ENCODE measurements at places on chromosomes 4 and X. TPM values are rescaled to one million over a fixed set of nuclear protein-coding genes. Genes with fewer than 3 reads are reported as not detected.
A peak's percentile ranks its signal among the peaks of the same experiment; 100 is the strongest.

- no peak overlapping the region for H3K4me3 ChIP-seq
- H3K27me3 ChIP-seq: no peaks in the 10 kb centered on the region
- no peaks in the 10 kb centered on the region for H3K4me1 ChIP-seq
- DNase-seq: no peak
- peaks cover 36% of the 10 kb centered on the region for H3K36me3 ChIP-seq
- no peak overlapping the region for H3K27ac ChIP-seq
These were observed 28.3 kb downstream of the NBDY start for GRCh38 chrX:56757327-56757726.

DNA sequence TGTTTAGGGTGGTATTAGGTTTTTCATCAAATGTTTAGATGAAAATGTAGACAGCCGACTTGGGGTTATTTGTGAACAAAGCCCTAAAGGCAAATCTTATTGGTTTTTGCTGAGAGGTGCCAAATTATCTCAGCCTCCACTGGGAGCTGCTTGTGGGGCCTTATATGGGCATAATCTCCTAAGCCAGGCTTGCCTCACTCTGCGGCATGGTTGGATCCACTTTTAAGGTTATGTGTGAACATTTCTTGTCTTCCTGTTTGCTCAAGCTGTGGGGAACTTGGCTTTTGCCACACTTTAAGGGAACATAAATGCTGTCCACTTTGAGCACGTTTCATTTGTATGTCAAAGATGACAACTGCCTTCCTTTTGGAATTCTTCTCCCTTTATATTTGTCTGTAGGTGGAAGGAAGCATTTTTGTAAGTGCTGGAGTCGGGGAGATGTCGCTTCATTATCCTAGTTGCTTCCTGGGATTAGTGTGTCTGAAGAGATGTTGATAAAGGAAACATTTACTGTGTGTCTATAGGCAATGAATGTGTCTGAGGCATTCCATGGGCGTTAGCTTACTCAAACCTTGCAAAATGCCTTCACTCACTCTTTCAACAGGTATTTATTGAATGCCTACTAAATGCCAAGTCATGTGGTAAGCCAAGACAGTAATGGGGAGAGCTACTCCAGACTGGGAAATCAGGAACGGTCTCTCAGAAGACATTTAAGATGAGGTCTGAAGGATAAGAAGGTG is 78.3 kb downstream of the SLC9A6 start:
- H3K27ac ChIP-seq: no peak overlapping the region
- no peaks in the 10 kb centered on the region for H3K36me3 ChIP-seq
- no peak overlapping the region for H3K4me3 ChIP-seq
- H3K4me1 ChIP-seq: no peaks in the 10 kb centered on the region
- DNase-seq: no peak
- no peaks in the 10 kb centered on the region for H3K27me3 ChIP-seq

- H3K4me1 ChIP-seq: no peaks in the 10 kb centered on the region
- peak overlapping the region; percentile 98 for H3K4me3 ChIP-seq
- peak; percentile 73 for DNase-seq
These were observed 743 bp downstream of the ANTXR2 start for GRCh38 chr4:80072228-80072743.

GRCh38 chr4:80053140-80053910 is 19.7 kb downstream of the ANTXR2 start:
- no peaks in the 10 kb centered on the region for H3K36me3 ChIP-seq
- no peak for DNase-seq
- H3K27me3 ChIP-seq: no peaks in the 10 kb centered on the region
- H3K27ac ChIP-seq: no peak overlapping the region
- H3K4me1 ChIP-seq: peaks cover 8% of the 10 kb centered on the region
- H3K4me3 ChIP-seq: no peak overlapping the region

DNA sequence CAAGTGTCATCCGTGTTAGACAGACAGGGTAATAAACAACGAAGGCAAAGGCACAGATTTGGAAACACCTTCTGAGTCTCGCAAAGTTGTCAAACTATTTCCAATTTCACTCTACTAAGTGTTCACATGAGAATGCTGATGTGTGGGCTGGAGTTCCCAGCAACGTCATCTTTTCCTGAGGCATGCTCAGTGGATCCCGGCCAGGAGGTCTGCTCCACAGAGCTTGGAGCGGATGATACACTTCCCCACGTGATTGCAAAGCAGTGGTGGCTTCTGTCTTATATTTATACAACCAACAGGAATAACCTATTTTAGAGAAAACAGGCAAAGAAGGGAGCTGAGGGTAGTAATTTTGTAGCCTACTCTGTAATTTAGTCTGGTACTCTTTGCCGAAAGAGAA is 40.1 kb upstream of the PDK3 start:
- H3K4me3 ChIP-seq: no peak overlapping the region
- H3K36me3 ChIP-seq: peaks cover 10% of the 10 kb centered on the region
- no peaks in the 10 kb centered on the region for H3K27me3 ChIP-seq
- no peaks in the 10 kb centered on the region for H3K4me1 ChIP-seq
- H3K27ac ChIP-seq: no peak overlapping the region

- H3K27ac ChIP-seq: no peak overlapping the region
- peaks cover 7% of the 10 kb centered on the region for H3K36me3 ChIP-seq
- no peaks in the 10 kb centered on the region for H3K4me1 ChIP-seq
- H3K4me3 ChIP-seq: peak overlapping the region; percentile 10
- no peaks in the 10 kb centered on the region for H3K27me3 ChIP-seq
These were observed 758 bp downstream of the IQSEC2 start for GRCh38 chrX:53280331-53281320.

- peaks cover 10% of the 10 kb centered on the region for H3K4me1 ChIP-seq
- DNase-seq: no peak
- H3K4me3 ChIP-seq: no peak overlapping the region
These were observed 22.1 kb upstream of the SCOC start for GRCh38 chr4:140351093-140352075.

DNA sequence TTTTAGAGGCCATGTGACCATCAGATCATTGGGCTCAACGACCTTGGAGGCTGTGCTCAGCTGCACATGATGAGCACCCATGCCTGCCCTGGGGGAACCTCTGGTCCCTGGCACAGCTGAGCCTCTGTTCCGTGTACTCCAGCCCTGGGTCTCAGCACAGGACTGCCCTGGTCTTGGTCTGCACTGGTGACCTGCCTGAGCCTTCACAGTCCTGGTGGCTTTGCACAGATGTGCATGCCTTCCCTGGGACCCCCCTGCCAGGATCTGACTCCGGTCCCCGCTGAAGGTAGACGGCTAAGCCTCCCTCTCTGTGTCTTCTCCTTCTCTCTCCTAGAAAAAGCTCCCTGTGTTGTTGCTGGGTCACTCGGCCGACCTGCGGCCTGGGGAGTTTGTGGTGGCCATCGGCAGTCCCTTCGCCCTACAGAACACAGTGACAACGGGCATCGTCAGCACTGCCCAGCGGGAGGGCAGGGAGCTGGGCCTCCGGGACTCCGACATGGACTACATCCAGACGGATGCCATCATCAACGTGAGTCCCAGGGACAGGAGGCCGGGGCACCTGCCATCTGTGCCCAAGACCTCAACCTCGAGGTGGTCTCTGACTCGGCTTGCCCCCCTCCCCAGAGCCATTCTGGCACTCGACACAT is 21.6 kb downstream of the HTRA3 start:
- no peak for DNase-seq
- H3K4me3 ChIP-seq: no peak overlapping the region
- H3K36me3 ChIP-seq: peaks cover 4% of the 10 kb centered on the region

DNA sequence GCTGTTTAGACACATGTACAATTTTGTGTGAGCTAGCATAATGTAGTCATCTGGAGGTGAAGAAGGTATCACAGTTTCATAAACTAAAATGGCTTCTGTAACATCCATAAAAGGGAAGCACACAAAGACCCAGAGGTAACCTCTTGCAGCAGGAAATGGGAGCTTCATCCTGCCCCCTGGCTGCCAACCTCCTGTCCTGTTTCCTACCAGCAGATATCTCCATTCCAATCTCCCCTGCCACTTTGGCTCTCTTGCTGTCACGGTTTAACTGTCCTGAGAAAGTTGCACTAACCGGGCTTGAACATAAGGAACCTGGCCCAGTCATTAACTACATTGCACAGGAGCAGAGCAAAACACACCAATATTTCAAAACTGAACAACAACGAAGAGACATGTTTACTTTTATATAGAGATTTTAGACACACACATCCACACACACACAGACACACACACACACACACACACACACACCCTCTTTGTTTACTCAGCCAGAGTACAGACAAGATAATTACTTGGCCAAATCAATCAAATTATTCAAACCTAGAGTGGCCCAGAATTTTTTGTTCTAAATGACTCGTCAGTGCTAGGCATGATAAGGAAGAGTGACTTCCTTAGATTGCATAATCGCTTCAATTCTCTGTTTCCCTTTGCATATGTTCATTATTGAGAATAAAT is 24.2 kb downstream of the MID2 start:
- DNase-seq: peak; percentile 54
- H3K4me3 ChIP-seq: no peak overlapping the region
- H3K4me1 ChIP-seq: peaks cover 4% of the 10 kb centered on the region
- no peaks in the 10 kb centered on the region for H3K36me3 ChIP-seq
- H3K27ac ChIP-seq: no peak overlapping the region
- H3K27me3 ChIP-seq: no peaks in the 10 kb centered on the region

DNA sequence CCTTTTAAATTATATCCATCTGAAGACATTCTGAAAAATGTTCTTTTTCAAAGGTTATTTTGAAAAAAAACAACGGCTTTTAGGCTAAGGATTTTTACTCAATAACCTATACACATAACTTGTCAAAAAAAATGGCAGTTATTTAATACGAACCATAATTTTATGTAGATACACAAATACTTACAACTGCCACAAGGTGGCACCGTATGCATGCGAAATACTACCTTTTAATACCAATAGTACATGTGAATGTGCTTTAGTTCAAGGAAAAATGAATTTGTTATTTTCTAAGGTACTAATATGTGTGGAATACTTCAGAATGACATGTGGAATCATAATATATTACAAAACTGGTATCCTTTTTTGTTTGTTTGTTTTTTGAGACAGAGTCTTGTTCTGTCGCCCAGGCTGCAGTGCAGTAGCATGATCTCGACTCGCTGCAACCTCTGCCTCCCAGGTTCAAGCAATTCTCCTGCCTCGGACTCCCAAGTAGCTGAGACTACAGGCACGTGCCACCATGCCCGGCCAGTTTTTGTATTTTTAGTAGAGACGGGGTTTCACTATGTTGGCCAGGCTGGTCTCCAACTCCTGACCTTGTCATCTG is 4.6 kb upstream of the MAD2L1 start:
- H3K36me3 ChIP-seq: no peaks in the 10 kb centered on the region
- no peak overlapping the region for H3K4me3 ChIP-seq
- DNase-seq: no peak
- peaks cover 4% of the 10 kb centered on the region for H3K4me1 ChIP-seq

GRCh38 chr4:77881460-77882295 is 19.0 kb downstream of the MRPL1 start:
- no peaks in the 10 kb centered on the region for H3K27me3 ChIP-seq
- DNase-seq: no peak
- no peak overlapping the region for H3K27ac ChIP-seq
- H3K4me3 ChIP-seq: no peak overlapping the region
- no peaks in the 10 kb centered on the region for H3K4me1 ChIP-seq

DNA sequence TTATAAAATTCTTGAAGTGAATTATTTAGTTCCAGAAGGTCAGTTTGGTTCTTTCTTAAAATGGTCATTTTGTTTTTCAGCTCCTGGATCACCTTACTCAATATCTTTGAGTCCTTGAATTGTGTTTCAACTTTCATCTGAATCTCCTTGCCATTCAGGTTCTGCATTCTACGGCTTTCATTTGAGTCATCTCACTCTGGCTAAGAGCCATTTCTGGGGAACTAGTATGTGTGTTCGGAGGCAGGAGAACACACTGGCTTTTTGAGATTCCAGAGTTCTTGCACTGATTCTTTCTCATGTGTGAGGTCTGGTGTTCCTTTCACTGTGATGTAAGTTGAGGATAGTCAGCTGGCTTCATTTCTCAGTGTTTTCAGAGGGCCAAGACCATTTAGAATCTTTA is 708.4 kb upstream of the FRG1 start:
- H3K27ac ChIP-seq: no peak overlapping the region
- no peaks in the 10 kb centered on the region for H3K4me1 ChIP-seq
- H3K4me3 ChIP-seq: no peak overlapping the region
- H3K36me3 ChIP-seq: peaks cover 3% of the 10 kb centered on the region
- H3K27me3 ChIP-seq: no peaks in the 10 kb centered on the region

DNA sequence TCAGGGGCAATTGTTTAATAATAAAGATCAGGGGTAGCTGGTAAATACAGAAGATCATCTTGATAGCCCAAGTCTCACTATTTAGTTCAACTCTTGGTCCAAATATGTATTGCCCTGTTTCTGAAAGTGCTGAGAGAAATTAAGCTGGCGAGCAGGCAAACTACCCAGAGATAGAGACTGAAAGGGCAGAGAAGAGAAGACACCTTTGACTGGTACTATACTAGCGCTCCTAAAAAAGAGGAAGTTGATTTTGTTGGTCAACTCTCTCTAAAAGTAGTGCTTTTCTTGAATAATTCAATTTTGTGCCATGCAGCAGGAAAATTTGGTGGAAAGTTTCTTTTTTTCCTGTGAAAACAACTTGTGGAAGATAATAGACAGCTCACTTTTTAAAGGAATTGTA is 64.0 kb downstream of the IGSF1 start:
- no peak overlapping the region for H3K27ac ChIP-seq
- no peak overlapping the region for H3K4me3 ChIP-seq
- DNase-seq: no peak
- no peaks in the 10 kb centered on the region for H3K4me1 ChIP-seq
- H3K36me3 ChIP-seq: no peaks in the 10 kb centered on the region
- H3K27me3 ChIP-seq: no peaks in the 10 kb centered on the region

- H3K4me3 ChIP-seq: no peak overlapping the region
- no peaks in the 10 kb centered on the region for H3K27me3 ChIP-seq
- no peak overlapping the region for H3K27ac ChIP-seq
- no peaks in the 10 kb centered on the region for H3K4me1 ChIP-seq
- DNase-seq: no peak
- peaks cover 2% of the 10 kb centered on the region for H3K36me3 ChIP-seq
These were observed 13.3 kb downstream of the CETN2 start for GRCh38 chrX:152817078-152817764.

- H3K27ac ChIP-seq: no peak overlapping the region
- H3K27me3 ChIP-seq: no peaks in the 10 kb centered on the region
- no peak for DNase-seq
- H3K4me1 ChIP-seq: no peaks in the 10 kb centered on the region
- no peak overlapping the region for H3K4me3 ChIP-seq
- H3K36me3 ChIP-seq: no peaks in the 10 kb centered on the region
These were observed 20.2 kb upstream of the MGST2 start for GRCh38 chr4:139645458-139645857.

SYNPO2 gene
- total RNA-seq: 1.1 TPM

AMOT gene
- total RNA-seq: 19.9 TPM

DMRTC1B gene
- not detected for total RNA-seq

GYPA gene
- not detected for total RNA-seq

BCAP31 gene
- 138 TPM for total RNA-seq

PJA1 gene
- total RNA-seq: 41.4 TPM

PAPSS1 gene
- 86.3 TPM for total RNA-seq

CDKL2 gene
- total RNA-seq: 1.8 TPM

All from H9 (cell line).